ENCODE measurements at places on chromosomes 3 and 15.

DNA sequence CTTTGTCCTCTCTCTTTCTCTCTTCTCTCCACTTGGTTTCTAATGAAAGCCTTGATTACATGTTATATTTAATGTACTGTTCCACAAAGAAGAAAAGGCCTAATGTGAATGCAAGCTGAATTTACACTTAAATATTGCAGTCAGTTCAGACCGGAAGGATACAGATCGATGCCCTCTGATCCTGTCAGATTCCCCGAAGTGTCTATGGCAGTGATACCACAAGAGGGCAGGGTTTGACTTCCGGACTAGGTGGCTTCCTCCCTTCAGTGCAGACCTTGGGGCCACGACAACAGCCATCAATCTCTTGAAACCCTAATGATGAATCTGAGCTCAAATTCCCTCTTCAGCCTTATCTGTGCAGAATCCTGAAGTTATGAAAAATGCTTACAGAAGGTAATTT is 29.5 kb downstream of the AGTR1 start:
- DNase-seq, result no peak

GRCh38 chr3:71056327-71056726 is 527.2 kb downstream of the FOXP1 start:
- DNase-seq, result no peak

- DNase-seq, result no peak
These were observed 19.8 kb downstream of the SIN3A start for GRCh38 chr15:75431682-75432081.

- no peak for DNase-seq
These were observed 17.4 kb upstream of the RAF1 start for GRCh38 chr3:12681089-12681942.

DNA sequence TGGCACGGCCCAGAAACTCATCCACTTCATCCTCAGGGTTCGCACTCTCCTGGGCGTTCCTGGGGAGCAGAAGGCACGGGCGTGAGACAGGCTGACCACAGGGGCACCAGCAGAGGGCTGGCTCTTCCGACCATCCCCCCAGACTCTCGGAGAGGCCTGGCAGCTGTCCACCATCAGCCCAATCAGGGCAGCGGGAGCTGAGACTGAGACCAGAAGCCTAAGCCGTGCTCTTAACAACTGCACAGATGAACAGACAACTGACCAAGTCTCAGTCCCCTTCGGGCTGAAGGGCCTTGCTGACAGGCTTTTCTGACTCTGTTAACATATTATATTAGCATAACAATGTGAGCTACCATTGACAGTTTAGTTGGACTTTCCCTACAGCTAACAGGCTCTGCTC is 118.0 kb downstream of the SEC22A start:
- DNase-seq, result no peak

DNA sequence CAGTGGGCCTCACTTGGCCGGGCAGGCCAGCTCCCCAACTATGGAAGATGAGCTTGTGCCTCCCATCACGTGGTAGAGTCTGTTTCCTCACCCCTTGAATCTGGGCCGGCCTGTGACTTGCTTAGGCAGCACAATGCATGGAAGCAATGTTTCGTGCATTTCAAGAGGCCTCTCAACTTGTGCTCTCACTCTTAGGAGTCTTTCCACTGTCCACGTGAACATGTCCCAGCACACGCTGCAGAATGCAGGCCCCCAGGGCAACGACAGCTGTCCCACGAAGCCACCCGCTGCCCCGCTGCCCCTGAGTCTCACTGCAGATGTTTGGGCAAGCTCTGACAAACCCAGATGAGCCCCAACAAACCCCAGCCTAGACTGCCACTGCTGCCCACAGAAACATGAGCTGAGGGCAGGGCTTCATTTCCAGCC is 27.2 kb upstream of the SLC41A3 start:
- DNase-seq, result no peak

DNA sequence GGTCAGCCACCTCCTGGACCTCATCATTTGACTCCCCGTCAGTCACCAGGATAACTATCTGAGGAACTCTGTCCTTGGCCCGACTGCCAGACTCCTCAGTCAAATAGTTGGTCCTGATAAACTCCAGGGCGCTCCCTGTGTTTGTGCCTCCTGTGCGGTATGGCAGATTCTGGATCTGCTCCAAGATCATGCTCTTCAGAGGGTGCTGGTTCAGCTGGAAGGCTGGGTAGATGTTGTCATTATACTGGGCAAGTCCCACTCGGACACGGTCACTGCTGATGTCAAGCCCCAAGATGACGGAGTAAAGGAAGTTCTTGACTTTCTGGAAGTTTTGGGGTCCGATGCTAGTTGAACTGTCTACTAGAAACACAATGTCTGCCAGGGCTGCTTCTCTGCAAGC is 31.1 kb upstream of the CAPN7 start:
- no peak for DNase-seq

- DNase-seq, result peak; percentile 14
These were observed at the start of gene ANKRD28 for GRCh38 chr3:15797642-15798303. TSS of gene ANKRD28 (minus strand) at chr3:15797979. CDS start at chr3:15796521, 1,458 bp downstream.

- no peak for DNase-seq
These were observed 42.0 kb downstream of the SLC6A6 start for GRCh38 chr3:14444380-14444779.

GRCh38 chr15:50344006-50344464 is 11.0 kb downstream of the GABPB1 start:
- DNase-seq, result no peak

- peak; percentile 65 for DNase-seq
These were observed 18.3 kb upstream of the NTRK3 start for GRCh38 chr15:88274553-88275460.

DNA sequence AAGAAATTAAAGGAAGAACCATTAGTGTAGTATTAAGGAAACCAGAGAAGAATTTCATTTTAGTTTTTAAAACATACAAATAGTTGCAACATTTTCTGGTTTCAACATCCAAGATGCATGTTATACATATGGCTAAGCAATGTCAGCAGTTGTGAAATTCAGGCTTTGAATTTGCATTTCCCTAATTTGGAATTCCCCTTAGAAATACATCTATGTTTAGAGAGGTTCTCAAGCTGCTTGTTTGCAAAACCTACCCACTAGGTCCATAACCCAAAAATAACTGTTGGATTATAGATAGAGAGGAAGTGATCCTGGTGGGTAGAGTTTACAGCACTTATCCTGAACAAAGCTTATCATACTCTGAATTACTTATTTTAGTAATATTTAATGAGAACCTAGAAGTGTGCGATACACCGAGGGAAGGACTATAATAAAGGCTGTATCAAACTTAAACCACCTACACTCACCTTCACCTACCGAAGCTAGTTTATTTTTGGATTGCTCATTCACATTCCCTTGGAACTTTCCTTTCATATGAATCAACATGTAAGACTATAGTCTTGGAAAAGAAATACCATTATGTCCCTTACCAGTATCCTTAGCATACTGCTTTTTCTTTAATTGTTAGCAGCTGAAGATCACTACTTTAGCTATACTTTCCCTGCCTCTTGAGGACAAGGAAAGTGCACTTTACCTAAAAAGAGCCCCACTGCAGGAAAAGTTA is 60.6 kb downstream of the CHAC1 start:
- no peak for DNase-seq

DNA sequence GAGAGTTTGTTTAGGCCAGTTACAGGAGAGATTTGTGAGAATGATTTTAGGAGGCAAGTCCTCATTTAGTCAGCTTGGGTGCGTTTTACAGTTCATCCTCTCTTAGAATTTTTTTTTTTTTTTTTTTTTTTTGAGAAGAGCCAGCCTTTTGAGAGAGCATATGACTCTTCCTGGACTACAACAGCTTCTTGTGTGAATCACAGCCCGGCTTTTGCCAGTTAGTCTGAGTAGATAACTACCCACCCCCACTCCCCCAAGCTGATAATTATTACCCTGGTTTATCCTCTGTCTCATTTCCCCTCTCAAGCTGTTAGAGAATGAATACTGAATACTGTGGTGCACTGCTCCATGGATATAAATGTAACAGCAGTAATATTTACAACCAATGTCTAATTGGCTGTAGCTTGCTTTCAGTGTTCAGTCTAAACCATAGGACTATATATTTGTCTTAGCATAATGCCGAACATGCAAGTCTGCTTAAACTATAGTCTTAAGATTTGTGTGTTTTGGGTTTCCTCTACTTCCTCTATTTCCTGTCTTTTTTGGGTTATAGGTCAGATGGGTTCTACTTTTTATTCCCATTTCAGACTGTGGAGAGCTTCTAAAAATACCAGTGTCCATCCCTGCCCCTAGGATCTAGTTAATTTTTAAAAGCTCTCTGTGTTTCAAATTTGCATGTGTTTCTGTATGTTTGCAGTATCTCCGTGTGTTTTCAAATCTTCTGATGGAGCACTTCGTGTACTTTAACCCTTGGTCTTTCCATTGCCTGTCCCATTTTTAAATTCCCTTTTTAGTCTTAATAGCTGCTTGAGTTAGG is 8.0 kb downstream of the CHD2 start:
- DNase-seq, result no peak

DNA sequence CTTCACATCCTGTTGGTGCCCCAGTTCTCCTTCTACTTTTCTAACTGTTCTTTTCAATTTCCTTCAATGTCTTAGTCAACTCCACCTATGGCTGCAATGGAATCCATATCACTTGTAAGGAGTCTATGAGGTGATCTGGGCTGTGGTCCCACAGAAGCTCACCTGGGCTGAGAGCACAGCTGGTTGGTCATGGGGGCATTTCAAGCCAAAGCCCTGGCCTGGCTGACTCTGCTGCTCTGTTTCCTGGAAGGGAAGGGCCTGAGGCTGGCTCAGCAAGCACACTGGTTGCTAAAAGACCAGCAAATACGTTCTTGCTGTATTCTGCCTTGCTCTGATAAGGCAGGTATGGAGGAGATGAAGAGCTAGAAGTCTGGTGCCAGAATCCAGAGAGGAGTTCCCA is 29.0 kb downstream of the AMOTL2 start:
- no peak for DNase-seq

DNA sequence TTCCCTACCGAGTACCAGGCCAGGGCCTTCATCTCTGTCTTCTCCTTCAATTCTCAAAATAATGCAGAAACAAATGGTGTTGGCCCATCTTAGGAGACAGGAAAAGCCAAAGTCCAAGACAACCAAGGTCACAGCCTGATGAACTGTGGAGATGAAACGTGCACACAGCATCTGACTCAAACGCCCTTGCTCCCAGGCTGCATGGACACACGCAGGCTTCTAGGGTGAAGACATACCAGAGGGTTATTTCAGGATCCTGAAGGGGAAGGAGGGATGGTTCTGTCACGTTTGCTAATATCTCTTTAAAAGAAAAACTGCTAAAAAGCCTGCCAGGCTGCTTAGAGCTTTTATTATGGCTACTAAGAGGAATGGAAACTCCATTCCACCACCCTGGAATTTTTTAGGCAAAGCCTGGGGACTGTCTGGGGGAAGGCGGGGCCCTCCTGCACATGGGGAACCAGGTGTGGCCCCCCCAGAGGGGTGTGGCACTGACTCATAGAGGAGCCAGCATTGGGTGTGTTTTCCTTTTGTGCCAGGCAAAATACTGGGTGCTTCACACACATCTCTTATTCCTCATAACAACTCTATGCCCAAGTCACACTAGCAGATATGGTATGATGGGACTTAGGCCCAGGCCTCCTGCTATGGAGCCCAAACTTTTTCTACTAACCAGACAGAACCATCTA is 62.9 kb downstream of the UMPS start:
- DNase-seq, result no peak

DNA sequence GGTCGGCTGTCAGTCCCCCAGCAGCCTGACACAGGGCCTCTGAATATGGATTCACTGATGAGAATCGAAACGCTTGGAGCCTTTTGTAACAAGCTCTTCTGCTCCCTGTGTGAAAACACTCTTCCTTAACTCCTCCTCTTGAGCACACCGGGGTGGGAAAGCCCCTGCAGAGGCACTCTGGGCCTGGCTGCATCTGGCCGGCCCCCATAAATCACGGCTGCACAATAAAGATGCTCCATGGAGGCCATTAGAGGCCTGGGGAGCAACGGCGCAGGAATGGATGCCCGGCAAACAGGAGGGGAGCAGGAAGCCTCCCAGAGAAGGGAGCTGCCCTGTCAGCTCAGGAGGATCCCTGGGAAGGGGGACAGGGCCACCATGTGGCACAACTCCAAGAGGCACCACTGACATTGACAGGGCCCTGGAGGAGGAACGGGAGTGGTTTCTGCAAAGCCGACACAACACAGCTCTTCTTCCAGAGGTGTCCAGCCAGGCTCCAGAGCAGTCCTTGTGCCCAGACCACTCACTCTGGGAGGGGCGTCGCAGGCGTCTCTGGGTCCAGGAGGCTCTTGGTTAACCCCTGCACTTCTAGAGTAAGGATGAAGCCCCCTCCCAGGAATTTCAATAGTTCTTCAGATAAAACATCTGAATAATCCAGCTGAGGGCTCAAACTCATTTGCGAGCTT is 509.3 kb upstream of the PPP2R3A start:
- DNase-seq, result no peak

DNA sequence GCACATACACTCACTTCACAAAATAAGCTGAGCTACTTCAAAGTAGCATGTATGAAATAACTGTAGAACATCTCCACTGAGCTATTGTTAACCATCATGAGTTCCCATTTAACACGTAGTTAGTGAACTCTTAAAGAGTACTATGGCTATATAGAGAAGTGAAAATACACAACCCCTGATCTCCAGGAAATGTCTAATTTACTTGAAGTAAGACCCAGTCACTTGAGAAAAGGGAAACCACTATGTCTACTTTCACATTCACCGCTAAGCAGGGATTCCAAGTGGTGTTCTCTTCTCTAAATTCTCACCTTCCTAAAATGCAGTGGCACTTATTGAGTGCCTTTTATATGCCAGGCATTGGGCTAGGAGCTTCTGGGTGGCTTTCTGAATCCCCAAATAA is 35.0 kb upstream of the COLQ start:
- no peak for DNase-seq

DNA sequence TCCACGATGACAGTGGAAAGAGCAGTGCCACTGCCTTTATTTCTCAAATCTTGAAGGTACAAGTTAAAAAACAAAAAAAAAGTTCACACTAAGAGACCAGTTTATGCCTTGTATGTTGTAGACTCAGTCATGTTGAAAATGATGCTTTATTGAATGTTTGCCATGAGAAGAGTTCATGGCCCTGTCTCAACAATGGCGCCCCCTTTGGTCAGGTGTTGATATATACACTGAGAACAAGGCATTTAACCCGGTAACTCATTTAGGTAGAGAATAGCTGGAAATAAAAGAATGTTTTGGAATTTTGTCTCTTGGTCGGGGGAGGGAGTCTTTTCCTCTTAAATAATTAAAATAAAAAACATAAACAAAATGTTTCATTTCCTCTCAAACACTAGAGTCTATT is 145.6 kb upstream of the SLC2A2 start:
- no peak for DNase-seq

DNA sequence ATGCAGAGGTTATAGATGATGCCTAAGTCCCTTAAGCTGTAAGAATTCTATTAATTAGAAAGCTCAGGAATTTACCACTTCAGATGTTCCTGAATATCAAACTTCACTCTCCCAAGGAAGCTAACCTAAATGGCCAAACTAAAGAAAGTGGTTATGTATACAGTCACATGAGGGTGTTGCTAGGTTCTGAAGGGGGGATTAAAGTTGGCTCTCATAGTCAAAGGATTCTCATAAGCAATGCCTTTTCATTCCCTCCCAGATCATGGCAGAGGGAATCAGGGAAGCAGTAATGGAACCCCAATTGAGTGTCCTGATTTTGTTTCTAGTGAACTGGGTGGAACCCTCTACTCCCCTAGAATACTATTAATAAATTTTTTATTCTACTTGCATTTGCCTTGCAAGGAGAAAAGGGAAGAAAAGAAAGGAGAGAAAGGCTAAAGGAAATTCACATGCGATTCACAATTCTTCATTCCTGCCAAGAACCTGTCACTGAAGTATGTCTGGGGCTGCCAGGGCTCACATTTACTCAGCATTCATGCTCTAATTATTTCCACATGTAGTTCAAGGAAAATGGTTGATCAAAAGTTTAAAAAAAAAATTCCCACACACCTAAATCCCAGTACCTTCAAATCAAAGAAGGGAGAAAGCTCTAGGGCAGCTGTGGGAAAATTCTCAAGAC is 25.1 kb downstream of the FSTL1 start:
- no peak for DNase-seq
